ENCODE measurements at places on chromosomes 13 and 19.

- no peak for DNase-seq
Observed at GRCh38 chr13:45933203-45933908, 81.8 kb upstream of the SIAH3 start.

GRCh38 chr19:50801107-50801506 lies 10.9 kb downstream of the ACP4 start:
- DNase-seq, result no peak

GRCh38 chr19:5369962-5370367 lies 29.4 kb upstream of the PTPRS start:
- peak; percentile 47 for DNase-seq

DNA sequence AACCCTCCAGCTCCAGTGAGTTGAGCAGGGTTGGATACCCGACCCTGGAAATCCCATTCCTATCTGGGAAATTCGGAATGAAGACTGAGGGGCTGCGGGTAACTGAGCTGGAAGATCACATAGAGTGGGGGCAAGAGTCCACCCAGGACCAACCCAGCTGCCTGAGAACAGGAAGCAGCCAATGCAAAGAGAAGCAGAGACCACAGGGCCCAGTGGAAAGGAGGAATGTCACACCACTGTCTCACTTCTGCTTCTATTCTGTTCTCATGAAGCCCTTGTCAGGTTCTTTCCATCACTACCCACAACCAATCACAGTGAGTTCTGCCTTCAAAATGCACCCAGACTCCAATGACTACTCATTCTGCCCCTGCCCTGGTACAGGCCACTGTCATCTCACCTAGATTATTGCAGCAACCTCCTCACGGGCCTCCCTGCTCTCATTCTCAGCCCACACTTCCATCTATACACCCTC lies 15.3 kb downstream of the DYRK1B start:
- DNase-seq, result no peak

GRCh38 chr19:23509686-23510450 lies 114.6 kb upstream of the ZNF91 start:
- DNase-seq, result no peak

GRCh38 chr19:7230826-7231225 lies 63.4 kb downstream of the INSR start:
- DNase-seq, result no peak

GRCh38 chr19:12956446-12957388 lies at the start of gene GADD45GIP1:
TSS of gene GADD45GIP1 (minus strand) at chr19:12957223. CDS start at chr19:12957212, 11 bp downstream.
- peak; percentile 72 for DNase-seq

DNA sequence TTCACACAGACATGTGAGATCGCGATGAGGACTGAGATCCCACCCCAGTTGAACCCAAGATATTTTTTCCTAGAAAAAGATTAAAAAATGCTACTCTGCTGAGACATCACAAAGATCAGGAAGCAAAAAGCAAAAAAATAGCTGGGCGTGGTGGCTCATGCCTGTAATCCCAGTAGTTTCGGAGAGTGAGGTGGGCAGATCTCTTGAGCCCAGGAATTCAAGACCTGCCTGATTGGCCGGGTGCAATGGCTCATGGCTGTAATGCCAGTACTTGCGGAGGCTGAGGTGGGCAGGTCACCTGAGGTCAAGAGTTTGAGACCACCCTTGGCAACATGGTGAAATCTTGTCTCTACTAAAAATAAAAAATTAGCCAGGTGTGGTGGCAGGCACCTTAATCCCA lies 1.1 kb downstream of the FUT3 start:
- no peak for DNase-seq

GRCh38 chr19:6239871-6240676 lies 39.7 kb downstream of the MLLT1 start:
- no peak for DNase-seq

GRCh38 chr13:40961214-40961613 lies 57.9 kb downstream of the ELF1 start:
- DNase-seq, result no peak

DNA sequence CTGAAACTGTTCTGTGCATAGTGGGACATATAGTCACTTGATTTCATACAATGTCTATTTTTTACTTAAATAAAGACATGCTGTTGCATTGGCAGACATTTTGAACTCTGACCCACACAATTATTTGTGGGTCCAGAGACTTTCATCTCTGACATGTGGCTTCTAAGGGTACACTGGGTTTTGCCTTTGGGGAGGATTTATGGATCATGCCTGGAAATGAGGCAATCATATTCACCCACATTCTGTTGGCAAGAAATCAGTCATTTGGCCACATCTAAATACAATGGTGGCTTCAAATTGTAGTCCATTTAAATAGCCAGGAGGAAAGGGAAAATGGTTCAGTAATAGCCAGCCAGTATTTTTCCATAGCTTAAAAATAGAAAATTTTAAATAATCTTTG lies 238.3 kb upstream of the KLF12 start:
- DNase-seq, result no peak

- peak; percentile 95 for DNase-seq
Observed at GRCh38 chr19:18304458-18305310, 18.2 kb downstream of the LSM4 start.

DNA sequence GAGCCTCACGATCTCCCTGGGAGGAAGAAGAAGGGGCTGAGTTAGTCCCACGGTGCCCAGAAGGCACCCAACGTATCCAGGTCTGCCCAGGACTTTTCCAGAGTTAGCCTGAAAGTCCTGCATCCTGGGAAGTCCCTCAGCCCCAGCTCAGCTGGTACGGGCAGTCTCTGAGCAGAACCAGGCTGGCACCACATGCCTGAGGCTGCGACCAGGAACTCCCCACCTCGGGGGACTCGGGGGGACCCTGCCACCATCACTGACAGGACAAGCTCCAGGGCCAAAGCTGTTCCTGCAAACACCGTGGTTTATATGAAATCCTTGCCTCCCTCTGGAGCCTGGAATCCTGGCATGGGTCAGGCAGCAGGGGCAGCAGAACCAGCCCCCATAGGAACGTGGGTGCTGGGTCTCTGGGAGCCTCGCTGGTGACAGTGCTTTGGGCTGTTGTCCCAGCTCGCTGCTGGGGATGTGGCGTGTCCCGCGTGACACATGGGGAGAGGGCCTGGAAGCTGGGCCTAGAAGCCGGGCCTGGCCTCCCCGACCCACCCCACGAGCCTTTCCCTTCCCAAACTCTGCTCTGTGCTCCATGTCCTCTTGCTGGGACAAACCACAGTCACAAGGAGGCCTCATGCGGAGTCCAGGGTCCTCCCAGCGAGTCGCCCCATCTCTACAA lies 55.5 kb downstream of the GNG7 start:
- DNase-seq, result no peak

- DNase-seq, result no peak
Observed at GRCh38 chr13:27878274-27878673, 41.5 kb upstream of the PDX1 start.

- DNase-seq, result no peak
Observed at GRCh38 chr13:30570691-30571090, 47.0 kb upstream of the USPL1 start.

DNA sequence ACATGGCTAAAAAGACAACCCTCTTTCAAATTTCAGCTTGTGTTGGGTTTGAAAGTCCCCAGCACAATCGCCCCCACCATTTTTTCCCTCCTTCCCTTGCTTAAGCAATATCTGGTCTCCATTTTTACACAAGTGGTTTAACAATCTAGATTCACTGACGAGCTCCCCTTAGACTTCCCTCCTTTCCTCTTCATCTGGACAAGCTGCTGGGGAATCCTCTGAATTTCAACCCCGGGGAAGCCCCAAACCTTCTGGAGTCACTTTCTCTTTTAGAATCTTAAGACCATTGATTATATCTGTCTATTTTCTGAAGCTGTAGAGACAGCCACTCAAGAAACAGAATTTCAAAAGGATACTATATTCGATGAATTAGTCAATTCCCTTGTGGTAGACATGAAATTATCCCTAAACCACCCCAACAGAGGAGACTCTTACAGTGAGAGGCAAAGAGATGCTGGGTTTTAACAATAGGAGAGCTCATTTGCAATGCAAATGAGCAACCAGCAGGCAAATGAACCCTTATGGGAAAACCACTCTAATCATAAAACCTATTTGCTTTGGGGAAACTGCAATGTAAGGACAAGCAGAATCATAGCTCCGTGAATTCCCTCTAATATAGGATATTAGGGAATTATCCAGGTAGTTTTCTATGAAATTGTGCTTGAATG lies 78.9 kb downstream of the TEX26 start:
- no peak for DNase-seq

GRCh38 chr13:73334445-73334844 lies 275.6 kb downstream of the KLF5 start:
- no peak for DNase-seq

DNA sequence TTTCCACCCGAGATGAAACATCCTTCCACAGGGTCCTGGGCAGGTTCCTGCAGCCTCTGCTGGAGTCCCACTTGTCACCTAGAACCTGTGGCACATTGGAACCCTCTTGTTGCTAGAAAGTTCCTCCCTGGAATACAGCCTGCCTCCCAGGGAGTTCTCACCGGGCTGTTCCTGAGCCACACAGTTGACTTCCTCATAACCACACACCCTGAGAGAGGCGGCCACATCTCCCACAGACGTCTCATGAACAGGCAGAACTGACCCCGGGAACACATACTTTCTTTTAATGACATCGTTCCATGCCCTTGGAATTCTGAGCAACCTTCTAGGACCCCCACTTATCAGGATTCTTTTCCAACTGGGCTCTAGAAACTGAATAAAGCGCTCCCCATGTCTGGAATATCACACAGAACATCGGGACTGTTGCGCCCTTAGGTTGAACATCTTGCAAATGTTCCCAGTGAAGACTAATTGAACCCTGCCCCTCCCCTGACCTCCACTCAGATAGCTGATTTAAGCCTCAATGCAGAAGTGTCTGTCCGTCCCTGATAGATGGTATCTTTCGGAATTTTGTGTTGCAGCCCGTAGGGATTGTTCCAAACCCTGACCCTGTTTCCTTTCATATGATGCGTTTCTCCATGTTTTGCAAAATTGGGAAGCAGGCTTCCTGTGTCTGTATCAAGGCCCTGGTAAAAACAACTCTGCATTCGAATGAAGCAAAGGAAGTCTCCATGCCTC lies 91.1 kb downstream of the RAB20 start:
- peak; percentile 75 for DNase-seq

- no peak for DNase-seq
Observed at GRCh38 chr13:112219740-112220139, 152.8 kb downstream of the SOX1 start.

GRCh38 chr19:47507924-47508553 lies 6.8 kb downstream of the NAPA start:
- DNase-seq, result no peak

- DNase-seq, result peak; percentile 39
Observed at GRCh38 chr13:110524541-110525257, 36.8 kb downstream of the RAB20 start.

GRCh38 chr13:43326100-43326499 lies 302.7 kb downstream of the DNAJC15 start:
- no peak for DNase-seq

All from inflammatory macrophage (primary cell).